Small intestine (tissue), 16 donors: ENCODE measurements at places on chromosomes 3 and 15.

DNA sequence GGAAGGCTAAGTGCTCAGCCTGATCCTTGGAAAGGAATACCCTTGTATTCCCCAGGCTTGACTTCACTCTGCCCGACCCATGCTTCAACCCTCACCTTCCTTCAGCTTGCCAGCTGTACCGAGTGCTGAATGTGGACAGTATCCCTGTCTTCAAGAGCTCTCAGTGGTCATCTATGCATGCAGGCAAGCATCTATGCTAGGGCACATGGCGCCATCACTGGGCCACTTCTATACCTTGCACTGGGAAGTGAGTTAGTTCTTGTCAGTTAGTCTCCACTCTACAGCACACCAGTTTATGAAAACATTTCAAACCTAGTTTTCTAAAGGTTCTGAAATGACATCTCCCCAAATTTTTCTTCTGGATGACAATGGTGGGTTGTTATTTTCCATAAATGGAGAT is 82.0 kb upstream of the MYRIP start:
- no peak for DNase-seq

DNA sequence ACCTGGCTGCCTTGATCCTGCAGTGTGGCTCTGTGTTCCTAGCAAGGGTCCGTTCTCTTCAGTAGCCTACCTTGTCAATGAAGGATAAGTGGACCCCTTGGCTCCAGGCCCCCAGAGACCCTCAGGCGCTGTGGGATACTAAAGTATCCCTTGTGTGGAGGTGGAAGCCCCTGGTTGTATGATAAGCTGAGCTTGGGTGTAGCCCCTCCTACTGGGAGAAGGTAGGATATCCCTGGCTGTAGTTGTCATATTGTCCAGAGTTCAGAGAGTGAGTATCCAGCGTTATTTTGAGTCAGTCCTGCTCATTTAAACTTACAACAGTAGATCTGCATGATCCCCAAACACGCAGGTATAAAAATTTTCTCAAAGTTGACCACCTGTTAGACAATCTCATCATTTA is 496.8 kb downstream of the CNTN4 start:
- no peak for DNase-seq

- no peak for DNase-seq
Measured at GRCh38 chr3:111485086-111485485, 56.9 kb upstream of the CD96 start.

GRCh38 chr3:46984591-46985459 is 5.4 kb downstream of the NBEAL2 start:
- no peak for DNase-seq

- DNase-seq: no peak
Measured at GRCh38 chr3:146777941-146778340, 172.8 kb upstream of the PLSCR5 start.

- no peak for DNase-seq
Measured at GRCh38 chr3:72266016-72266370, 481.0 kb upstream of the PROK2 start.

GRCh38 chr3:11600501-11601282 is 43.0 kb downstream of the VGLL4 start:
- DNase-seq: peak; percentile 40

DNA sequence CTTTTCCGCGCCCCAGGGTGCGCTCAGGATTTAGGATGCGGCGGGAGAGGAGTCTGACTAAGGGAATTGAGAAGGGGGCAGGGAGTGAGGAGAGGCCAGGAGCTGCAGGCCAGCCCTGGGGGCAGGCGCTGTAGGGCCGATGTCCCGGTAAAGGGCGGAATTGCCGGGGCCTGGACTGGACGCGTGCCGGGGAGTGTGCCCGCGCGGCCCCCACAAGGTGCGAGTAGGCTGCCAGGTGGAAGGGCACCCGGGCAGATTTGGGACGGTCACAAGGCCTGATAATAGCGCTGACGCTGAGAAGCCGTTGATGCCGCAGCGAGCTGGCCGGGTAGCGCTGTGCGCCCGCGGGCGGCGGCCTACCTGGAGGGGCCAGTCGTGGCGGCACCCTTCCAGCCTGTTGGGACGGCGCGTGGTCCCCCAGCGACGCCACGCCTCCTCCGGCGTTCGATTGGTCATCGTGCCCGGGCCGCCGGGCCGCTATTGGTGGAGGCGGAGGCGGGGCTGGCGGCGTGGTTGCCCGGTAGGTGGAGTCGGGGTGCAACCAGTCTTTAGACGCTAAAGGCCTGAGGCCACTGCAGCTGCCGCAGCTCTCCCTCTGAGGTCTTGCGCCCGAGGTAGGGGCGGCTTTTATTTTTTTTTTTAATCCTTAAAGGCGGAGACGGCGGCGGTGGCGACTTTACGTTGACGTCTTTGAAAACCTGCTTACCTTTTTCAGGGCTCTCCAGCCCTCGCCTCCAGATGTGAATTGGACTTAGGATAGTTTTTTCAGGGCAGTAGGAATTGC is 903 bp downstream of the SLC25A38 start:
- peak; percentile 98 for DNase-seq

DNA sequence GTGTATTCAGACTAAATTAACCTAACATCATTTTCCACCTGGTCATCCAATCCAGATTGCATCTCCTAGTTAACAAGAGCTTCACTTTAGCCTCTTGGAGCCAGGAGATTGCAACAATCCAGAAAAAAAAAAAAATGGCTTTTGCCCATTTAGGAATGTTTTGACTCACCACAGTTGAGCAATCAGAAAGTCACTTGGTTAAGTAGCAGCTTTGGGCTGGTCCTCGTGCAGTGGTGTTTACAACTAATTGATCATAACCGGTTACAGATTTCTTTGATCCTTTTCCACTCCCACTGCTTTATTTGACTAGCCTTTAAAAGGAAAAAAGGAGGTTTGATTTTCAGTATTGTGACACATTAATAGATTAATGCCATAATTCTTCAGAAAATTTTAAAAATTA is 688.8 kb upstream of the CCDC54 start:
- DNase-seq: no peak

DNA sequence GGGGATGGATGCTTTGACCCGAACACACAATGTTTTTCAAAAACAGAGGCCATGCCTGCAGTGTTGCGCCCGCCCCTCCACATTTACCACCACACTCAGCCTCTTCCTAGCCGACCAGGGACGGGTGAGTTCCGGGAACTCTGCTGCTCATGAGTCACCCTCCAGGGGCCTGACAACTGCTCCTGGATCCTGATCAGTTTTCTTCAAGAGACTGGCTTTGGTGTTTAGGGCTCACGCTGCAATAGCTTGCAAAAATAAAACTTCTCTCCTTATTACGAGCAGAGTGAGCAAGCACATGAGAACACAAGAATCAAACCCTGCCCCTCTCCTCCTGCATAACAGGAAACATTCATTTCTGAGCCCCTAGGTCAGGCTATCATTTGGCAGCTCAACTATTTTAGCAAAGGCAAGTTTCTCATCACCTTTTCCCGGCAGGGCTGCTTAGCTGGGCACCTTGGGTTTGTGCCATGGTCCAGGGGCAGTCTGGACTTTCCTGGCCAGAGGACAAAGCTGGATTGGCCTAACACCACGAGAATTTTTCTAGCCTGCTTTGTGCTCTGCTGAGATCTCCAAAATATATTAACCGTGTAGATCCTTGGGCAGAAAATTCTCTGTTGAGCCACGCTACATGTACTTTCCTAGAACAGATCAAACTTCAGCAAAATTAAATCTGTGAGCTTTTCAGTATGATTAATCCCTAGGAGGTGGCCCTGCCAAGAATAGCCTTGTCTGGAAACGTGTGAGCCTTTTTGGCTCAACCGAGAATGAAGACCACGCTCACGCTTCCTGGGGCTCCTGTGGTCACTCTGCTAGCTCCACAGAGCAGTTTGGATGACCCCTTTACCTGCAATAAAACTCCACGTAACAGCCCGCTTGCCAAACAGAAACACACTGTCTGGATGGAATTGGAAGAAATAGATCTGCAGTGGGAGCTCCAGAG is 52.7 kb upstream of the SPATA12 start:
- DNase-seq: no peak

- no peak for DNase-seq
Measured at GRCh38 chr3:83454353-83454752, 1504.4 kb upstream of the CADM2 start.

- no peak for DNase-seq
Measured at GRCh38 chr3:156790156-156790555, 36.0 kb upstream of the LEKR1 start.

DNA sequence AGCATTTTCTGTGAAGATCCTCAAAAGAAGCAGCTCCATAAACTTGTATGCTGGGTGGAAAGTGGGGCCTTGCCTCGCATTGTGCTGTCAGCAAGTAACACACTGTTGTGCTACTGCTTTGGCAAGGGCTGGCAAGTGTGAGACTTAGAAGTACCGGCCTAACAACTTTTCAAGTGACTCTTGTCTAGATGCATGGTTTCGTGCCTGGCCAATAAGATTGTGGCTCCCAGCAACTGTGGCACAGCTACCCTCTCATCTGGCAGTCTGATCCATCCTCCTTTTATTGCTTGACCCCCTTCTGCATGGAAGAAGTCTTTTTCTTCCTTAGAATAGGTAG is 79.4 kb upstream of the VEPH1 start:
- DNase-seq: no peak

DNA sequence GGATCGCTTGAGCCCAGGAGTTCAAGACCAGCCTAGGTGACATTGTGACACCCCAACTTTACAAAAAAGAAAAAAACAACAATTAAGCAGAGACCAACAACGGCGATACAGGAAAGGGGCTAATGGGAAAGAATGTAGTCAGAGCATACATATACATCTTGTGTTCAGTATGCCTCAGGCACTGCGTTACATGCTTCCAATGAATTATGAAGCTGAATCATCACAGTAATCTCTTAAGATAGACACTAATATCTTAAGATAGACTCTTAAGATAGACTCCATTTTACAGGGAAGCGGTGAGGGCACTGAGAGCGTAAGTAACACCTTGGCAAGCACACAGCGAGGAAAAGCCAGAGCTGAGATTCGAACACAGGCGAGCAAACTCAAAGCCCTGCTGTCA is 6.1 kb upstream of the LDHAL6B start:
- DNase-seq: no peak

DNA sequence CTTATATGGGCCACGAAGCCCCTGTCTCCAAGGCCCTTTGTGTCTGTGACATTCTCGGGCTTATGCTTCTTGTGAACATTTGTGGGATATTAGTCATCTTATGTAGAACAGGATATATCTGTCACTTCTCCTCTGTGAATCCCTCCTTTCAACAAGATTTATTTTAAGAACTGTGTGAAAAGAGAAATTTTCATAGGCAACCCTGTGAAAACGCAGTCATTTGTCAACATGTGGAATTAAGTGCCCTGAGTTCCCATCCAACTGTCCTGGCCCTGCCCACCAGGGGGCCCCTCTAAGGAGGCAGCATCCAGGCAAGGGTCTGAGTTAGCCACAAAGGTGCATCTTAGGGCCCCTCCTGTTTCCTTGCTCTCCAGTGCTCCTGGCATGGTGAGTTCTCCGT is 76.8 kb upstream of the CHRNA7 start:
- DNase-seq: no peak

GRCh38 chr3:146746190-146746589 is 141.0 kb upstream of the PLSCR5 start:
- no peak for DNase-seq

- no peak for DNase-seq
Measured at GRCh38 chr3:191502583-191502982, 41.6 kb downstream of the PYDC2 start.

DNA sequence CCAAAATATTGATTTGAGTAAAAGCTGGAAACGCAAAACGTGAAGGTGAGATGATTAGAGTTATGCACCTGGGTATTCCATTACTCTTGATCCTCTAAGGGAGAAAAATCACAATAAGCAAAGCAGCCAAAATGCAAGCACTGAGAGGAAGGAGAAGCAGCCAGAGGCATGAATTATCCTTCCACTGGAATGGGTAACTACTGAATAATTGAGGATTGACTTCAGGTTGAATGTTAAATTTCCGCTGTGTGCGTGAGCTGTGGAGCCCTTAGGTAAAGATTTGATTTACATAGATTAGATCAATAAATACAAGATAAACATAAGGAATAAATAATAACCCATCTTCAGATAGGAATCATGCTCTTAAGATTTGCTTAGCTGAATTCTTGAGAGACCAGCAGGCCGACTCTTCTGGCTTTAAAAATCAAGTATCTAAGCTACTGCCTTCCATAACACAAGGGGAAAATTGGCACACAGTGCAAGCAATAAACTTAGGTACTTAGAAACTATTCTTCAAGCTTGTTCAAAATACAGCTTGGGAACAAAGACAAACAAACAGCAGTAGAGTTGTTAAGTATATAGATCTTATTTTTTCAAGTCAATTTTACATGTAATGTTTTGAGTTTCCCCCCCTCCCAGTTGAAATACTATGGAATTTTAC is 1459.5 kb downstream of the ZPLD1 start:
- DNase-seq: no peak

GRCh38 chr3:27584874-27585273 is 100.7 kb upstream of the SLC4A7 start:
- DNase-seq: peak; percentile 47

- no peak for DNase-seq
Measured at GRCh38 chr3:116037954-116038911, 407.1 kb downstream of the LSAMP start.

DNA sequence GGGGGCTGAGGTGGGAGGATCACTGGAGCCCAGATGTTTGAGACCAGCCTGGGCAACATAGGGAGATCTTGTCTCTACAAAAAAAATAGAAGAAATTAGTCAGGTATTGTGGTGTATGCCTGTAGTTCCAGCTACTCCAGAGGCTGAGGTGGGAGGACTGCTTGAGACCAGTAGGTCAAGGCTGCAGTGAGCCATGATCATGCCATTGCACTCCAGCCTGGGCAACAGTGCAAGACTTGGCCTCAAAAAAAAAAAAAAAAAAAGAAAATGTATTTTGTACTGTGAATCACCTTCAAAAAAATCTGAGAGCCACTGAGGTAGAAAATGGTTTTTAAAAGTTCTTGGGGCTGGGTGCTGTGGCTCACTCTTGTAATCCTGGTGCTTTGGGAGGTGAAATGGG is 4.6 kb downstream of the SNX4 start:
- DNase-seq: no peak

- DNase-seq: no peak
Measured at GRCh38 chr3:169501777-169502320, 161.7 kb downstream of the MECOM start.

DNA sequence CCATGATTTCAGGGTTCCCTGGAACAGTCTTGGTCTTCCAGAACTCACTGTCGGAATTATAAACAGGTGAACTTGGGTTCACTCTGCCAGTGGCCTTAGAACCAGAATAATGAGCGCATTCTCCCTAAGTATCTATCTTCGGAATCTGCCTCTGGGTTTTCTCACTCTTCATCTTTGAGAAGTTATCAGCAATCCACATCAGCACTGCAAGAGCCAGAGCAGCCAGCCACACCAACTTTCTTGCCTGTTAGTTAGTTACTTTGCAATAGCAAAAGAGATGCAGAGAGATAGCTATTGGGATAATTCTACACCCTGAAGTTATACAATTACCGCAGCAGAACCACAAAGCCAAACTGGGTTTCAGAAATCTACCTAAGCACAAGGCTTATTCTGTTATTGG is 25.8 kb downstream of the GLB1 start:
- DNase-seq: no peak

- no peak for DNase-seq
Measured at GRCh38 chr15:55247311-55247710, 42.3 kb downstream of the RAB27A start.

DNA sequence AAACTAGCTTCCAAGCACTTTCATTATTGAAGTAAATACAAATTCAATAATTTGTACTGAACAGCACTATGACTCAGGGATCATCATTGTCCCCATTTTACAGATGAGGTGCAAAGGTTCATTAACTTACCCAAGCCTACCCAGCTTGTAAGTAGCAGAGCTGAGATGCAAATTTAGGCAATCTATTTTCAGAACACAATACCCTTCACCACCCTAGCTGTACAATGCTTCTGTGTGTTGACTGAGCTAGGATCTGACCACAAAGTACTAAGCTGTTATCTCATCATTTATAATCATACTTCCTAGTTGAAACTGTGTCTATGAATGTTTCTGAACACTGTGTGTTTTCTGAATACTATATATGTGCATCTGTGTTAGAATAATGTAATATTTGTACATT is 3.2 kb upstream of the ILDR1 start:
- no peak for DNase-seq
